ENCODE measurements at places on chromosomes 1 and 21. TPM values are rescaled to one million over a fixed set of nuclear protein-coding genes. Genes with fewer than 3 reads are reported as not detected.

BRDT gene
- not detected for total RNA-seq

HSD17B7 gene
- 22.1 TPM for total RNA-seq

ERG gene
- total RNA-seq, result 1.5 TPM

GJA8 gene
- total RNA-seq, result not detected

KCNC4 gene
- 13.8 TPM for total RNA-seq

Data from T-cell (primary cell).